ENCODE measurements at places on chromosomes 6 and 20. TPM values are rescaled to one million over a fixed set of nuclear protein-coding genes. Genes with fewer than 3 reads are reported as not detected.

GRCh38 chr20:2164966-2165365 lies 63.3 kb downstream of the STK35 start:
- H3K36me3 ChIP-seq, result no peaks in the 10 kb centered on the region
- H3K27me3 ChIP-seq, result no peaks in the 10 kb centered on the region
- DNase-seq, result no peak

DNA sequence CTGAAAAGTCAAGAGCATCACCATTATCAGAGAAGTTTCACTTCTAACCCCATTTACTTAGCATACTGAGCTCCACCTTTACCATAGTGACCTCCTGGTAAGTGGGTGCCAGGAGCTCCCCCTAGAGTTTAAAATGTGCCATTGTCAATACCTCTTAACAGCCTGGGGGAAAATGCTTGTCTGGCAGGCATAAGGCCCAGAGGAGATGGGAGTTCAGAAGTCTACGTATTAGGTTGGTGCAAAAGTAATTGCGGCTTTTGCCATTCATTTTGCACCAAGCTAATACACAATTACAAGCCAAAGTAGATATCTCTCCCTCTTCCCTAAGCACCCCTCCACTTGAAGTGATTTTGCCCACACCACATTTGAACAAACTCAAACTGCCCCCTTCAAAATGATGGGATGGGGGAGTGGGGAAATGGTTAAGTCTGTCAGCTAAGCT lies 919.0 kb downstream of the KIF16B start:
- no peak overlapping the region for H3K27ac ChIP-seq
- no peaks in the 10 kb centered on the region for H3K27me3 ChIP-seq
- peaks cover 2% of the 10 kb centered on the region for H3K4me1 ChIP-seq
- H3K4me3 ChIP-seq, result no peak overlapping the region
- DNase-seq, result peak; percentile 73
- H3K36me3 ChIP-seq, result no peaks in the 10 kb centered on the region

Gene C6orf163
- 12.5 TPM for total RNA-seq

DNA sequence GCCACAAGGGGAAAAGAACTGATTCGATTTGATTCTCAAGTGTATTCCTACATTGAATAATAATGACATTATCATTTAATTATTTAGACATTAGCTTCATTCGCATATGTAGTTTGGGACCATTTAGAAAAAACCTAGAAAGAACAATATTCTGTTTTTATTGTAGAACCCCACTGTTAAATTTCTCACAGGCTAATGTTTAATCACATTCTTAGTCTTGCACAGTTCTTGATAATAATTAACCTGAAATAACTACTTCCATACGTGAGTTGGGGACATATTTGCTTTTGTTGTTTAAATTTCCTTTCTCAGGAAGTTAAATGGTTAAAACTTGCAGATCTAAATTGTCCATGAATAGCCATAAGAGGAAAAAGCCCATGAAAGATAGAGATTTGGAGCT lies 275.2 kb downstream of the TFAP2B start:
- no peaks in the 10 kb centered on the region for H3K36me3 ChIP-seq
- no peak overlapping the region for H3K27ac ChIP-seq
- no peak overlapping the region for H3K4me3 ChIP-seq
- H3K27me3 ChIP-seq, result no peaks in the 10 kb centered on the region

Gene SIRPG
- 1.1 TPM for total RNA-seq

DNA sequence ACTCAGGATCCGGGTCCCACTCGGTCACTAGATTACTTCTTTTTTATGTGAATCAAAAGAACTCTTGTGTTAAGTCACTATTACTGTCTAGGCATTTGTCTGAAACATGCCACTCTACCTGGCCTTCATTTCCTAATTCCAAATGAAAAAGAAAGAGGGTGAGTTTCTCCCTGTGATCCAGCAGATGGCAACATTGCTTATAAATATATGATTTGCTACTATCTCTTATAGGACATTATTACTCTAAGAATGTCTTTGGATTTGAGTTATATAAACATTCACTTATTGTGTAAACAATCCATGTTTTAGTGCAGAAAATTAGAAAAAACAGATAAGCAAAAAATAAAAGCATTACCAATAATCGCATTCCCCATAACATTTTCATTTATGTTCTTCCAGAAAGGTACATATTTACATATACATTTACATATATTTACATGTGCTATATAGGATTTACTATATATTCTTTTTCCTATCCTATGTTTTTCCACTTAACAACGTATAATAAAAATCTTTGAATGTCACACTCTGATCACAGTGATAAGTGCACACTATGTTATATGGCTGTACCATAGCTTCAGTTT lies 66.9 kb downstream of the FAXC start:
- H3K27ac ChIP-seq, result no peak overlapping the region
- DNase-seq, result no peak
- no peaks in the 10 kb centered on the region for H3K36me3 ChIP-seq
- H3K4me3 ChIP-seq, result no peak overlapping the region
- H3K4me1 ChIP-seq, result no peaks in the 10 kb centered on the region

GRCh38 chr20:20409331-20409730 lies 41.4 kb downstream of the INSM1 start:
- H3K27ac ChIP-seq, result no peak overlapping the region
- no peaks in the 10 kb centered on the region for H3K27me3 ChIP-seq
